ENCODE measurements at places on chromosomes 7 and 10. TPM values are rescaled to one million over a fixed set of nuclear protein-coding genes. Genes with fewer than 3 reads are reported as not detected.

- no peak for DNase-seq
Observed at GRCh38 chr10:62796896-62797295, 7.6 kb upstream of the ADO start.

- DNase-seq, result no peak
Observed at GRCh38 chr10:78938695-78939672, 129.8 kb upstream of the ZMIZ1 start.

Gene ABCB1
- total RNA-seq, result 10.4 TPM

DNA sequence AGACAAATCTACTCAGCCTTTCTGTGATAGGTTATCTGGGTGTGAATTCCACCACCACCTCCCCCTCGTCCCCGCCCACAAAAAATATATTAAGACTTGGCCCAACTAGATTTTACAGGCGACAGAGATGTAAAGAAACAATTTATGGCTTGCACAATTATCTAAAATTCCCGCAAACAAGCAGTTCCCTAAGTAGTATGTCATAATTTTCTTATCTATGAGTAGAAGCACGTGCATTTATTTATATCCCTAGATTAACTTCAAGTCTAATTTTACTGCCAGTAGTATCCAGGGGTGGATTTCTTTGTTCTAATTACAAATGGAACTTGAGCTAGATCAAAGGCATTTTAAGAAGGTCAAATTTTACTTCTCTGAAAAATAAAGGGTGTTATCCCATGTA is 1.7 kb downstream of the TSPAN12 start:
- no peak for DNase-seq

Gene CCNJ
- total RNA-seq, result 21.2 TPM

Gene MDFIC
- 20.2 TPM for total RNA-seq

GRCh38 chr7:617614-618538 is 98.2 kb upstream of the PDGFA start:
- no peak for DNase-seq

GRCh38 chr10:33067917-33068316 is 109.9 kb upstream of the ITGB1 start:
- no peak for DNase-seq

DNA sequence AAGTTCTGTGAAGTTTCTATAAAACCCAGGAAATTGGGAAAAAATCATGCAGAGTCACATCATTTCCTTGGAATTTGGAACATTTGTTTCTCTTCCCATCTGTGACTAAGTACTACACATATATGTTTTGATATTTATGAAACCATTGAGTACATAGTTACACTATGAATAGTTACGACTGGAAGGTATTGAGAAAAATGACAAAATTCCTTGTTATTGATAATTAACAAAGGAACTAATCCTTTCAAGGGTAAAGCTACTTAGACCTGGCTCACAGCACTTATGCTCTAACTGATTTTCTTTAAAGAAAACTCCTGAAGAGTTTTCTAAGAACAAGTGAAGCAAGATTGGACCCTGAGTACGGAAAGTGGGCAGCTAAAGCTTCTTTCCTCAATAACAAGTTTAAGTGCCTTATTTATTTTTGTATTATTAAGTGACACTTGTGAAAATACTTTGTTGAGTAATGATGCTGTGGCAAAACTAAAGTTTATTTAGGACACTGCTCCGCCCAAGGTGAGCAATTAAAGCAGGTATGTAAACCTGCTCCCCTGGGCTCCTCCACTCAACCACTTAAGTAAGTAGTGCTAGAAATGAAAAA is 12.0 kb upstream of the GLCCI1 start:
- no peak for DNase-seq

DNA sequence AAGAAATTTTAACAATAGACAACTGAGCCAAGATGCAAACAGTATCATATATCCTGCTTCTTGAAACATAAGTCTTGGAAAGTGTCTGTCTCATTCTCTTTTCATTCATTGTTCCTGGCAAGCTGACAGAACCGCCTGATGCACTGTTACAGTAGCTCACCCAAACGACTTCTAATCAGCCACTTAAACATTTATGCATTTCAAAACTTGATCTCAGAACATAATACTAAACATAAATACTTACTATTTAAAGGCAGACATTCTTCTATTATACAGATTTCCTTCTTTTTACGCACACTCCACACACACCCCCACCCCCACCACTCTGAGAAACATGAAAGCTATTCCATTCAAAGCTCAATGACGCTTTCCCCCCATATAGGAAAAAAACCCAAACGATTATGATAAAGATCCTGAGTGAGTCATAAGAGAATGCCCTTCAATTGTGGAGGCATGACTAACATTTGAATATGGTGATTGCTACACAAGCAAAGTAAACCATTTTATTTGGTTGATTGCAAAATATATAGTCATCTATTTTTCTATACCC is 30.5 kb downstream of the SHTN1 start:
- no peak for DNase-seq

Gene AKR1B15
- not detected for total RNA-seq

- no peak for DNase-seq
Observed at GRCh38 chr10:52332815-52333214, 18.7 kb downstream of the DKK1 start.

DNA sequence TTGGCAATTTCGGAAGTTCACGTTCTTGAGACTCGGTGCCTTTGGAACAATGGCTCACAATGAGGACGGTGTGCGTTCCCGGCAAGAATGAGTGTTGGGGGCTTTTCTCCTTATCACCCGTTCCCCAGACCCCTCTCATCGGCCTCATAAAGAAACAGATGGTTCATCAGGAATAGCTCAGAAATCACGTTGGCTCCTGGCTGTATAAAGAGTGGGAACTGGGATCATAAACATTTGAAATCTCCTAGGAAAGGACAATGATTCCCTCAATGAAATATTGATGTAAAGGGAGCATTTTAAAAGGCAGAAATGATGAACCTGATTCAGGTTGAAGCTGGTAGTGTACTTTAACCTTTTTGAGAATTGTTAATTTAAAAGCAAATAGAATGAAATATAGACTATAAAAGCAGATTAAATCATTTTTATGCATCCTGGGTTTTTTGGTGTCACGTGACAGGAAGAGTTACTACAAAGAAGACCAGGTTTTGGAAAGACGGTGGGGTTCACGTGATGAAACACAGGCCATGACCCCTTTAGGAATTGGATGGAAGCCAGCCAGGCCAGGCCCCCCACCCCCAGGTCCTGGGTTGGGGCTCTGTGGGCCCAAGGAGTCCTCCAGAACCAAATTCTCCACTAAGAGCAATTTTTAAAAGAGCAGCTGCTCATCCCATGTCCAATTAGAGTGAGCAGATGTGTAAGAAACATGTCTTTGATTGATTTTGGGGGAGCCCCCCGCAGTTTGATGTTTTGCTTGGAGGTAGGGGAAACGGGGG is 63.0 kb downstream of the CUX1 start:
- DNase-seq, result no peak

Gene CYP2E1
- 16.0 TPM for total RNA-seq

All from cerebellum (tissue), 4 donors.